Activated CD4-positive, alpha-beta T cell treated with anti-CD3 and anti-CD28 coated beads, Interleukin-2, amount 10 ng/mL, durations not matched to agents 7 days and 5 days (primary cell): ENCODE measurements at places on chromosomes 2 and 18. TPM values are rescaled to one million over a fixed set of nuclear protein-coding genes. Genes with fewer than 3 reads are reported as not detected.

DNA sequence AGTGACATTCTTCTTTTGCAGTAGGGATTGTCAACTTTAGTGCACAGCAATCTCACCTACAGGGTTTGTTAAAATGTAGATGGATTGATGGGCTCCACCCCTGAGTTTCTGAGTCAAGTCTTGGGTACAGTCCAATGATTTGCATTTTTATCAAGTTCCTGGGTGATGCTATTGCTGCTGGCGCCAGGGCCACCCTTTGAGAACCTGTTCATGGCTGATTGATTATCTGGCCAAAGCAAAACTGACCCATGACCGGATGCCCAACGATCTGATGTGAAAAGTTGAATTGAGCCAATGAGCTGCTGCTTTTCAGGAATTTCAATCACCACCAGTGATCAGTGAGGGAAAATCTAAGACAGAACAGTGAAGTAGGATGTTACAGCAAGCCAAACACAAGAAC, 675.3 kb downstream of the TMEM182 start:
- no peak for DNase-seq

DNA sequence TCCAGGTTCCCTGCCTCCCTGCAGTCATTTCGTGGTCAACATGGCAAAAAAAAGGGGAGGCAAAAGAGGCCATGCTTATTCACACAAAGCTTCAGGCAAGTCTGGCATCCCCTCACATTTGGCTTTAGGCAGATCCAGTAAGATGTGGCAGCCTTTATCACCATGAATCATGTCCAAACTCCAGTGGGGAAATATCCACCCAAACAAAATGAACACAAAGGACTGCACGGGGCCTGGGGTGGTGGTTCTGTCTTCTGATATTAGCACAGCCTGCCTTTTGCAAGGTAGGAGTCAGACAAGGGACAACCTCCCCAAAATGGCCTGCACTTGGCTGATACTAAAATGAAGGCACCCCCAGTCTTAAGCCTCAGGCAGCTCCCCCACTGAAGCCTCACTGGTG, 129.9 kb downstream of the ZBTB7C start:
- DNase-seq, result no peak

- no peak for DNase-seq
These were observed 58.1 kb downstream of the CCBE1 start for GRCh38 chr18:59639136-59639535.

DNA sequence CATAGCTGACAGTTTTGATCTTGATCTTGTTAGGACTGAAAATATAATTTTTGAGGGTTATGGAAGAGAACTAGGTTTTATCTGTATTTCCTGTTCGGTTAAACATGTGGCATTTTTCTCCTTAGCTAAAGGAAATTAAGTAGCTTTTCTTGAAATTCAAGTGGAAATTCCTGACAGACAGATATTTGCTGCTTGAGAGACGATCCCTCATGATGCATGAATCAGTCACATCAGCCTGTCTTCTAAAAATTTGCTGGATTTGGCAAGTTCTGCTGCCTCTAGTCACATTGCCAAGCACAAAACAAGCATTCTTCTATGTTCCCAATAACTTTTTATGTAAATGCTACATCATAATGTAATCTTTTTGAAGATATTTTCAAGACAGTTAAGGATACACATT, 201.8 kb upstream of the ATP5MC3 start:
- DNase-seq, result no peak

Gene ABCG8
- total RNA-seq, result not detected

GRCh38 chr2:61185231-61185728, 23.3 kb downstream of the C2orf74 start:
- DNase-seq, result no peak

- no peak for DNase-seq
These were observed 3.3 kb downstream of the PAX3 start for GRCh38 chr2:222295368-222296062.

DNA sequence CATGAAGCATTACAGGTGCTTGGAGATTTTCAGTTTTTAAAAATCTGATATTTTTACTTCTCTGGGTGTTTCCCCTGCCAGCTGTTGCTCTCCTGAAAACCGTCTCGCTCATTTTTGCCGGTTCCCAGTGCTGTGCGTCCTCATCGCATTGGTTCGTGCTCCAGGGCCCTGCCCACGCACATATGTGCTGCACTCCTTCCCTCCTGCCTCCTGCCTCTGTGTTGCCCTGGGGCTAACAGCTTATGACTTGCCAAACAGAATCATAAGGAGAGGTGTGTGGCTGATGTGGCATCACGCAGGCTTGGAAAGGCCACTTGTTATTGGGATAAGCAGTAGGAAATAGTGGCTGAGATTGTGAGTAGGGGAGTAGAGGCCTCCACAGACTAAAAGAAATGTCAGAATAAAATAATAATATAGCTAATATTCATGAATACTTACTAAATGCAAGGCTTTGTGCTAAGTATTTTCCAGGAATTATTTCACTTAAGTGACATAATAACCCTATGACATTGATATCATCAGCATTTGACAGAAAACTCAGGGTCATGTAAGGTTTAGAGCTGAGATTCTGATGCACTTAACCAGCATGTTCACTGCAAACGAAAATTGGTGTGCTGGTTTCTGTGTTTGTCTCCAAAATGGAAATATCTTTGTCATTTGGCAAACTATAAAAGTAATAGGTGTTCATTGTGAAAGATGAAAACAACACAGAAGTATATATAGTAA, 53.5 kb downstream of the SLC4A1AP start:
- DNase-seq, result no peak

DNA sequence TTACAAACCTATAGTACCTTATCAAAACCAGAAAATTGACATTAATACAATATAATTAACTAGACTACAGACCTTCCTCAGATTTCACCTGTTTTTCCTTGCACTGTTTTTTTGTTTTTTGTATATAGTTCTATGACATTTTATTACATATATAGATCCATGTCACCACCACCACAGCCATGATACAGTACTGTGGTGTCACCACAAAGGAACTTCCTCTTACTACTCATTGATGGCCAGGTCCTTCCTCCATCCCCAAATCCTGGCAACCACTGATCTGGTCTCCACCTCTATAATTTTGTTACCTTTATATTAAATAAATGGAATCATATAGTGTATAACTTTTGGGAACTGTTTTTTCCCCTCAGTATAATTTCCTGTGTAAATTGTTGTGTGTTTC, 19.4 kb upstream of the ATP6V1B1 start:
- no peak for DNase-seq

DNA sequence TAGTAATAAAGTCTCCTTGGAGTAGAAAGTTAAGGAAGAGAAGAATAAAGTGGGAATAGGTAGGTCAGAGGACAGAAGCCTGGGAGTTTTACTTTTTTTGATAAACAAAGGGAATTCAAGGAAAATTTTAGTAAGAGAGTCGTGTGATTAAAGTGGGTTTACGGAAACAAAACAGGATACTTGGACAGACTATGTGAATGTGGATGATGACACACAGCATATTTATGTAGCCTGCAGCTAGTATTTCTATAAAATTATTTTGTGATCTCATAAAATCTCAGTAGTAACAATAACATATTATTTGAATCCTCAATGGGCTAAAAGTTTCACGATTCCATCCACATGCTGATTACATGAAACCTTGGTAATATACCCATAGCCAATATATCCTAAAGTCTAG, 450.7 kb upstream of the PIK3C3 start:
- no peak for DNase-seq

- no peak for DNase-seq
These were observed 168.0 kb upstream of the REV1 start for GRCh38 chr2:99657691-99658258.

- no peak for DNase-seq
These were observed 190.8 kb downstream of the RTP5 start for GRCh38 chr2:242060212-242060835.

- DNase-seq, result no peak
These were observed 11.6 kb upstream of the NAB1 start for GRCh38 chr2:190637281-190637734.

Gene RFX8
- total RNA-seq, result 2.1 TPM

Gene RESP18
- not detected for total RNA-seq

Gene C2orf69
- total RNA-seq, result 18.4 TPM

DNA sequence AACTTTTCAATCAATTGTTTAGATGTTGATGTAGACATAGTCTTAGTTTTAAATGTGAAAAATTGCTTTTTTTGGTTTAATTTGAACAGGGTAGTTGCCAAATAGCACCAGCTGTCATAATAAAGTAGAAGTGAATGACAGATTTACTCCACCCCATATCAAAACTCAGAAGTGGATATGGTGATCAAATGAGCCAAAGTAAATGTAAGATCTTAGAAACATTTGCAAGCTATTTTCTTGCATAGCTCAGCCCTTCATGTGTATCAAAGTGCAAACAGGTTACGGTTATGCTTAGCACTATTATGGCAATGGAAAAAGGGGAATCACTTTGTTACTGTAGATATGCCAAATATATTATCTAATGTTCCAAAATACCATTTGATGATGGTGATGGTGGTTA, 540.9 kb upstream of the NRP2 start:
- no peak for DNase-seq

Gene EPB41L5
- 3.7 TPM for total RNA-seq

- no peak for DNase-seq
These were observed 154.4 kb downstream of the NAPG start for GRCh38 chr18:10680271-10680596.

DNA sequence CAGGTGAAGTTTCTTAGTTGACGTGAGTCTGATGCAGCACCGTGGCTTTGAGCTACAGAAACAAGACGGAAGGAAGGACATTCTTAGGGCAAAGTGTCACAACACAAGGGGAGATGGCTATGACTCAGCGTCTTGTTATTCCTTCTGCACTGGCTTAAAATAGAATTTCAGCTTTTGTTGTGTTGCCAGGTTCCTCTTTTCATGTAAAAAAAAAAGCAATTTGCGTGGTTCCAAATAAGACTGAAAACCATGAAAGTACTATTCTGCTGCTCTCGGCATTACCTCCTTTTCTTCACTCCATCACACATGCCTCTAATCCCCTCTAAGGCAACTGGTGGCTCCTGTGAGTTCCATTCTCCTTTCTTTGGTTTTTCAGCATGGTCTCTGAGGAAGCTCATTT, 150.1 kb downstream of the ANTXR1 start:
- no peak for DNase-seq

DNA sequence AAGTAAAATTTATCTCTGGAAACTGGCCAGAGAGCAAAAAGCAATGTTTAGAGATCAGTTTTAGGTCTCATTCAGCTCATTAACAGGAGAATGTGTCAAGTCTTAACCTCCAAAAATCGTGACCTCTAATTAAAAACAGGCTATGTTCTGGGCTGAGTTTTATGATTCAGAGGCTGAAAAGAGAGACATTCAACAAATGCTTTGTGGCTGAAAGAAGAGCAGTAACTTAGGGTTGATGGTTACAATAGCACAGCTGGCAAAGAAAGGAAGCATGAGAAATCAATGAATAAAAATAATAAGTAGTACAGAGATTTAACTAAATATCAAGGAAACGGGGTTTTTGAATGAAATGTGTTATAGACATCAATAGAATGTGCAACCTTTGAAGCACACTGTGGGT, 13.1 kb downstream of the TGIF1 start:
- DNase-seq, result no peak

Gene ARHGEF4
- total RNA-seq, result 0.40 TPM

DNA sequence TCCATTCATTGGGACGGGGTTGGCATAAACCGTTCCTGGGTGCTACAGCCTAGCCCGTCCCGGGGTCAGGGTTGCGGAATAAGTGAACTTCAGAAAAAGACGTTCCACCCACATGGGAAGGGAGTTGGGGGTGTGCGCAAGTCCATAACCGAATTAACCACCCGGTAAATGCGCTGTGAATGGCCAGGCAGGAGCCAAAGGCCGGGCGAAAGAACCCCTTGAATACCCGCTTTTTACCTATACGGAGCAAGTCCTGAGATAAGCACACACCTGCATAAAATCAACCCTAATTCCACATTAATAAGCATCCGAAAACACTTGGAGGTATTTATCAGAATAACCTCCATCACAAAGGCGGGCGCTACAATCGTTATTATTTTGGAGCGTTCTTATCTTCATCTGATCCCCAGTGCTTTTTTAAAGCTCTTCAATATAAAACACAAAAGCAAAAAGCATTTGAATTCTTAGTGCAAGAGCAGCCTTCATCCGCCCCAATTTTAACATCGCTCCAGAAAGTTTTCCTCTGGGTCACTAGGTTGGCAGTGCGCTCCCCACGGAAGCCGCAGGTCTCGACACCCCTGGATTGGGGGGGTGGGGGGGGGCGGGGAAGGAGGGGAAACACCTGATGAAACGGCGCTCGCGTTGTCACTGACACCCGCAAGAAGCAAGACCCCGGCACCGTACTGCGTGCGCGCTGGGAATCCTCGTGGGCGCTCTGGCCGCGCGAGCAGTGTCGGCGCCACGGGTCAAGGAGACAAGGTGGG, 1.2 kb downstream of the SATB2 start:
- no peak for DNase-seq

GRCh38 chr2:113831161-113831560, 58.7 kb upstream of the ACTR3 start:
- DNase-seq, result no peak

DNA sequence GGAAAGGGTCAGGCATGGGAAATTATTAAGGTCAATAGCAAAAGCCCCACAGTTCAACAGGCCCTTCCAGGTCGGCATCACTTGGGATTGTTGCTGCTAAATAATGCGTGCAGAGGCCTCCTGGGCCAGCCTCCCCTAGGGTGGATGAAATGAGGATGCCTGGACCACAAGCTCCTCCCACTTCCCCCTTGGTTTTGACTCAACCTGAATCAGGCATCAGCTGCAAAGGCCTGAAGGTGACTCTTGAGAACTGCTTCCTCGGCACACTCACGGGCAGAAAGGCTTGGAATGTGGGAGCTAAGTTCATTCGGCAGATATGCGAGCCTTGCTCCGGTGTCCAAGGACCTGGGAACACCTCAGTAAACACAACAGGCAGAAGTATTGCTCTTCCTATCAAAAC, 69.3 kb downstream of the MBP start:
- peak; percentile 91 for DNase-seq

Gene MOGAT1
- not detected for total RNA-seq

DNA sequence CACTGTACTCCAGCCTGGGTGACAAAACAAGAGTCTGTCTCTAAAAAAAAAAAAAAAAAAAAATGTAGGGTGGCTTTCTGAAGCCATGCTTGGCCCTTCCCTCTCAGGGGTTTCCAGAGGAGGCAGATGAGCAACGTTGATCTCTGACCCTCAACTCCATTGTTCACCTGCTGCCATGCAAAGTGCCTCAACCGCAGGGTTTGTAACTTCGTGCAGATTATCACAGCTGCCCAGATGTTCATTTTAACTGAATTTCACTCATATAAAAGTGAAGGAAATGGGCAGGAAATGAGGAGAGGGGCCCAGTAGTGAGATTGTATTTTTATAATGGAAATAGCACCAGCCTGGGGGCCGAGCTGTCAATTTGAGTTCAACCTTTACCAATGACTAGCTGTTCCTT, 14.9 kb upstream of the B3GNT2 start:
- no peak for DNase-seq

Gene POLR1A
- total RNA-seq, result 36.6 TPM

DNA sequence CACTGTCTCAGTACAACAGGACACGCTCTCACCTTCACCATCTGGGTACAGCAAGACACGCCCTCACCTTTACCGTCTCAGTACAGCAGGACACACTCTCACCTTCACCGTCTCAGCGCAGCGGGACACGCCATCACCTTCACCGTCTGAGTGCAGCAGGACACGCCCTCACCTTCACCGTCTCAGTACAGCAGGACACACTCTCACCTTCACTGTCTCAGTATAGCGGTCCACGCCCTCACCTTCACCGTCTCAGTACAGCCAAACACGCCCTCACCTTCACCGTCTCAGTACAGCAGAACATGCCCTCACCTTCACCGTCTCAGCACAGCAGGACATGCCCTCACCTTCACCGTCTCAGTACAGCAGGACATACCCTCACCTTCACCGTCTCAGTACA, 109.9 kb upstream of the CTDP1 start:
- DNase-seq, result no peak

GRCh38 chr2:15284614-15285013, 276.5 kb downstream of the NBAS start:
- DNase-seq, result no peak
